ENCODE measurements at places on chromosomes 7 and 10.
A peak's percentile ranks its signal among the peaks of the same experiment; 100 is the strongest.

DNA sequence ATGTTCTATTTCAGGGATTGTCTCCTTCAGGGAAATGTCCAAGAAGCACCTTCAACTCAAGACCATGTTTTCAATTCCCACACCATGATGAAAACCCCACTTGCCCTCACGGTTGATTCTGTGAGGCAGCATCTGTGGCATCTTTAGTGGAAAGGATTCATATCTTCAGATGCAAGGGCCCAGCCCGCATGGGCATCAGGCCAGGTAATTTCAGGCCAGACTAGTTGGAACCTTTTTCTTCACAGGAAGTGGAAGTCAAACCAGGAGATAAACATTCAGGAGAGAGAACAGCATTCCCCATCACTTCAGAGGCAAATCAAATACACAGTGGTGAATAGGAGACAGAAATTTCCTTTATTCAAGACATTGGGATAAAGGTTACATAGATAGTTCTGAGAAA, 88.8 kb downstream of the JCAD start:
- no peak for DNase-seq

- DNase-seq = no peak
These were observed 25.9 kb upstream of the PTPRN2 start for GRCh38 chr7:158613481-158613880.

GRCh38 chr10:3902054-3902808, 117.2 kb upstream of the KLF6 start:
- peak; percentile 57 for DNase-seq

DNA sequence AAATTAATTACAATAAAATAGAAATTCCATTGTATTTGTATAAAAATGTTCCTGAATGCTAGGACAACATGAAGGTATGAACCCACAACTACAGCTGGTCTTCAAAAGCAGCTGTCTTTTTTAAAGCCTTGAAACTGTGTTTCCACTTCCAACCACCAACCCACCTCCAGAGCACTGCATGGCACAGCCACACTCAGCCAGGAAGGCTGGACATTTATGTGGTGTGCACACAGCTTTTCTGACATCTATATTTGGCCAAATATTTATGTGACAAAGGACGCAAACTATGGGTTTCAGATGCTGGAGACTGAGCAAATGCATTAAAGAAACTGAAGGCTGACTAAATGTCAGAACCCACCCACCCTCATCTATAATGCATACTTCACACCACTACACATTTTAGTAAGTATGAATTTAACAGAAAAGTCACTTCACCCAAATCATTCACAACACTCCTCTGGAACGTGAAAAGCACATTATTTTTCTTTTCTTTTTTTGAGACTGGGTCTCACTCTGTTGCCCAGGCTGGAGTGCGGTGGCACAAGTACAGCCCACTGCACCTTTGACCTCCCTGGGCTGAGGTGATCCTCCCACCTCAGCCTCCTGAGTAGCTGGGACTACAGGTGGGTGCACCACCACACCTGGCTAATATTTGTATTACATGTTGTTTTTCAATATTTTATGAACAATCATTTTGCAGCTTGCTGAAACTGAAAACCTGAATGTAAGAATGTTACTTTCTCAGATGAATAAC, 27.9 kb upstream of the DAGLB start:
- no peak for DNase-seq

- DNase-seq = no peak
These were observed 3.1 kb upstream of the ZNF12 start for GRCh38 chr7:6709808-6710207.

GRCh38 chr7:110417611-110418010, 673.3 kb upstream of the LRRN3 start:
- no peak for DNase-seq

DNA sequence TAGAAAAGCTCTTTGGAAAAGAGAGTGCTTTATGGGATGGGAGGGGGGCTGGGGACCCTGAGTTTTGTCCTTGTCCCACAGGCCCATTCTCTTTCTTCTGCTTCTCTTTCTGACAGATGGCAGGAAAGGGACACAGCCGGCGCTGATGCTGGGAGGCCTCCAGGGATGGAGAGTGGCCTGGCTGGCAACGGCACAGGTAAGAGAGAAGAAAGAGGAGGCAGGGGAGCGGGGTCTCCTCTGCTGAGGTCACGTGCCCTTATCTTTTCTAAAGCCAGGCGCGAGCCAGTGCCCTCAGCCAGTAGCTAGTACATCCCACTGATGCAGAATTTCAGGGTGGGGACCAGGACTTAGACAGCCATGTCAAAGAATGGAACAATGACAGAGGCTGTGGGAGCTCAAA, 9.2 kb downstream of the ZNF775 start:
- DNase-seq = no peak

DNA sequence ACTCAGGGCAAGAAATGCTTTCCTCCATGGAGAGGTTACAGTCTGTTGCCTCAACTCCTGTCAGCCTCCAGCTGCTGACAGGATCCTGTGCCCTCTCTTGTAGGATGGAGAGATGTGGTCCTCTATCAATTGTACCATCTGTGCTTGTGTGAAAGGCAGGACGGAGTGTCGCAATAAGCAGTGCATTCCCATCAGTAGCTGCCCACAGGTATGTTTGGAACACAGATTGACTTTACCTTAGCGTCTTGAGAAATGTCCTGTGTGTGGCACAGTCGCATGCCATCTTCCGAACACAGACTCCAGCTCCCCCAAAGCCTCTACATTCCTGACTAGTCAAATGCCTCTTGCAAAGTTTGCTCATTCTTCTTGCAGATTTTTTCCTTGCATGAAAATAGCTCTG, 152.6 kb downstream of the BMPER start:
- DNase-seq = no peak

DNA sequence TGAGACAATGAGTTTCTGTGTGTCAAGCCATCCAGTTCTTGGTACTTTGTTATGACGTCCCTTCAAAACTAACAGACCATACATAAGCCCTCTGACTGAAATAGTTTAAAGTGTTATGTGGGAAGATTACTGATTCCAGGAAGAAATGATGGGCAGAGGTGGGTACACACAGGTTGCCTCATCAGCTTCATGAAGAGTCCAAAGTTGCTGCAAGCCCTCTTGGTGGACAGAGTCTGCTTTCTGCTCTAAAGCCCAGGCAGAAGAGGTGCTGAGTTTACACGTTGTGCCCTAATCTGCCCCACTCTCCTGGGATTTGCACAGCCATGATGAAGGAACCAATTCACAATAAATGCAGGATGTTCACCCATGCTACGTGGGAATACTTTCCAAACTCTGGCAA, 187.4 kb downstream of the PARD3 start:
- DNase-seq = no peak

DNA sequence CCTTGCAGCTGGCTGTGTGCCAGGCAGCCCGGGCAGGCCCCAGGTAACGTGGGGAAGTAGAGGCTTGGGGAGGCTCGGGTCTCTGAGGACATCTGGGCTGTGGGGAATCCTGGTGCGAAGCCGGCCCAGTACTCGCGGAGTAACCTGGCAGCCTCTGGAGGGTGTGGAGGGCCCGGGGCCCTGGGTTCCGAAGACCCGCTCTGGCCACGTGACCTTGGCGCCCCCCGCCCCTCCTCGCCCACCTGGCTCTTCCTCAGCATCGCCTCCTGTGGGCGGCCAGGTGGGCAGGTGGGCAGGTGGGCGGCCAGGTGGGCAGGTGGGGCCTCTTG, 143.1 kb downstream of the WDR37 start:
- no peak for DNase-seq

GRCh38 chr10:114043532-114044246, at the start of gene ADRB1:
TSS of gene ADRB1 (plus strand) at chr10:114043866. CDS start at chr10:114044133, 267 bp downstream.
- DNase-seq = peak; percentile 17

DNA sequence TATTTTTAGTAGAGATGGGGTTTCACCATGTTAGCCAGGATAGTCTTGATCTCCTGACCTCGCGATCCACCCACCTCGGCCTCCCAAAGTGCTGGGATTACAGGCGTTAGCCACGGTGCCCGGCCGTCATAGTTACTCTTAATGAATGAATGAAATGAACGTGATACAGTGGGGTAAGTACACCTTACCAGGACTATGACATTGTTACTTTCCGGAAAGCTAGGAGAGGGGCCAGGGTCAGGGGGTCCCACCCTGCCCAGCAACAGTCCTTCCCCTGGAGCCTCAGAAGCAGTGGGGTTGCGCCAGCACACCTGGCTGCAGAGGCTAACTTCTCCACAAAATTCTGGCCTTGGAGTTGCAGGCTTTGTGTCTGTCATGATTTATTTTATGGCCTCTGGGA, 21.4 kb downstream of the VSTM4 start:
- no peak for DNase-seq

- no peak for DNase-seq
These were observed 621 bp upstream of the FAM13C start for GRCh38 chr10:59362959-59363381.

- no peak for DNase-seq
These were observed 39.5 kb downstream of the EBF3 start for GRCh38 chr10:129924375-129925085.

DNA sequence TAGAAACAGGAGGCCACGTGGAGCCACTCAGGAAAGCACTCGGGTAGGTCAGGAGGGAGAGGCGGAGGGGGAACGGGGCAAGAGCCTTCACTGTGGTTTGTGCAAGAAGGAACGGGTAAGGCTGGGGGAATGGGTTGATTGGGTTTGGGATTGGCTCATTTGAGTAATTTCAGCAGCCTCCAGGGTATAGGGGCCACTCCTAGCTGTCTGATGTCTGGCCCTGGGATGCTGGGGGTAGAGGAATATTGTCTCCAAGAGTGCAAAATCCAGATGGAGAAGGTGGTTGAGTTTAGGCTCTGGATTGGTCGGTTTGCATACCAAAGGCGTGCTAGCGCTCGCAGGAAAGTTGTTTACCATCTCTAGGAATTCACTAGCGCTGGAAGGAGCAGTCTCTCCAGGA, 47.2 kb downstream of the MYL10 start:
- DNase-seq = no peak

GRCh38 chr7:1989049-1989860, 243.5 kb downstream of the MAD1L1 start:
- no peak for DNase-seq

- DNase-seq = no peak
These were observed 57.0 kb upstream of the CC2D2B start for GRCh38 chr10:95850791-95851190.

DNA sequence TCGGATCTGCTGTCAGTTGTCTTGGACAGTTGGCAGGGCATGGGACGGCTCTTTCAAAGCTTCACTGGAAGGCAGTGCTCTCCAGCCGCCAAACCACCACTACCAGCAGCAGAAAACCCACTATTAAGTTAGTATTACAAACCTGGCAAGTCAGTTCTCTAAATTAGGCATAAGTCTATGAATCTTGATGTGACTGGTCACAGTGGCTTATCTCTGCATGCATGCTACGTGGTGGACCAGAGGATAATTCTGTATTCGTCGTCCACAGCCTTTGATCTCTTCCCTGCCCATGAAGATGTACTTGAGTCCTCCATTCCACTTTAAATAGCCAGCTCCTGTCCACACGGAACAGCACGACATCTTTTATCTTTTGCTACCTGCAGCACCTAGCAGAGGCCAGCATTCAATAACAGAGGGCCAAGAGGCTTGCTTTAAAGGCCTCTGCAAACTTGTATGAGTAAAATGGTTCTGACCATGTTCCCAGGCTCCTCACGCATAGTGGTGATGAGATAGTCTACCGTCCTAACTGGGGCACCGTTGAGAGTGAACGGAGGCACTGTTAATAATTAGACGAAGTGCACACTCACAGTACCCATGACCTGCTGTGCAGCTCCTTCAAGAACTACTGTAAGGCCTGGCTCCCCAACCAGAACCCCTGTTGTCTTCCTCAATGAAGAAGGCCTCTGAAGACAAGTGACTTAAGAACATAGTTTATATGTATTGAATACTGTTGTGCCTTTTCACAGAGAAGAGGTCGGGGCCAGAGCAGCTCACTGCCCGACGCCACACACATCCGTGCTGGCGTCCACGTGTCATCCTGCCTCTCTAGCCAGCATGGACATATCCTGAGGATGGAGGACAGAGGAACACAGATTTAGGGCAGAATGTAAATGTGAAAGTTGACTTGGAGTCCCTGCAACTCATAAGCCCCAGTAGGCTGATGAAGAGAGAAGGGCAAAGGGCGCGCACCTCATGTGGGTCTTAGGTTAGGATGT, 1.0 kb downstream of the GPR146 start:
- DNase-seq = no peak

- DNase-seq = no peak
These were observed 72.7 kb downstream of the GPR85 start for GRCh38 chr7:113013761-113014449.

GRCh38 chr10:77111611-77112550, 525.7 kb downstream of the KCNMA1 start:
- DNase-seq = peak; percentile 42

DNA sequence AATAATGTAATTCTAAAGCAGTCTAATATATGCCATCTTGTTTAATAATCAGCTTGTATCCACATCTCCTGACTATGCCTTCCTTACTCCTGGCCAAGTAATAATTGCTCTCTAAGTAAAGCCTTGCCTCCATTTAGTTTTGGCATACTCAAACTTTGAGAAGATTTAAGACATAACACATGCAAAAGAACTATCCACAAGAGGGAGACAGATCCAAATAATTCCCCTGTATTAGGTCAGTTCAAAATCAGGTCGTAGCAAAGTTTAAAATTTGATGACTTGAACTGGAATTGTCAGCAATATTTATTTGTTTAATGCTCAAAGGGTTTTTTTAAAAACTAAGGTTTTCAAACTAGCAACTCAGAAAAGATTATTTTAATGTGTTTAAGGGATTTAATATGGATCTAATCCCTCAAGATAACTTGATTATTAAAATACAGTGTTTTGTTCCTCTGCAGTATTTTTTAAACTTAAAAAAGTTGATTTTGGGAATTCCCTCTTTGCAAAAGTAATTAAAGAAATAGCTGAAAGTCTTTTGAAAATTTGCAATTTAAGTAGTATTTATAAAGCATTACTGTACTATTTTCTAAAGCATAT, 95.3 kb downstream of the HDAC9 start:
- peak; percentile 31 for DNase-seq

DNA sequence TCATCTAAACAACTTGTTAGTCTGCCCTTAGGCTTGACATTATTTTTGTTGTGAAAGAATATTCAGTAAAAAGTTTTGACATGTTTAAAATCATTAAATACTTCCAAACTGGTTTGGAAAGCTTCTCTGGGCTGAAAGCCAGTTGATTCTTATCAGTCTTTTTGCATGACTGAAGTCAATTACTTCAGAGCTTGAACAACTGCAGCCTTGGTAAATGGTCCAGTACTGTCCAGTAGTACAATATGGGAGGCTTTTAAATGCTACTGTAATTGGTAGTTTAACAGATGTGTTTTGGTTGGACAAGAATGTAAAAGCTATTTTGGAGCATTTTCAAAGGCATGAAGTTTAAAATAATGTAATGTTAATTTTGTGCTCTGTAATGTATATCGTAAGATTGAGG, 103.4 kb downstream of the SDK1 start:
- no peak for DNase-seq

GRCh38 chr10:17255512-17255911, 27.5 kb downstream of the VIM start:
- DNase-seq = no peak

DNA sequence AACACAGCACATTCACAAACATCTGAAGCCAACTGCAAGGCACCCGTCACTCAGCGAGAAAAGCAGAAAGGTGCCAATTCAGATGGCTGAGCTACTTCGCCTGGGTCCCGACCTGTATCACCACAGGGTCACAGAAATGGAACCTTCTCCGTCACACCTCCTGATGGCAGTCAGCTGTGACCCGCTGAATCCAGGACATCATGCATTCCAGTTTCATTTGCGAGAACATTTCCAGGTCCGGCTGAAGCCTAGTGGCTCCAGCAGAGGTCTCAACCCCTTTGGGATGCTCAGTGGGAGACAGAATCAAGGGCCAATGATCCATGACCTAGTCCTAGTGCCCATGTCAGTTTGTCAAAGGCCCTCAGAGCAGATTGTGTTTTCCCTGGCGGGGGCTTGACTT, 193.6 kb upstream of the KLF14 start:
- no peak for DNase-seq

All from activated CD4-positive, alpha-beta T cell treated with anti-CD3 and anti-CD28 coated beads, Interleukin-2, amount 50 U/mL, for 16 hours (primary cell).